Activated CD4-positive, alpha-beta T cell treated with anti-CD3 and anti-CD28 coated beads, Interleukin-2, amount 50 U/mL, for 48 hours (primary cell): ENCODE measurements at places on chromosomes 5 and 9.
A peak's percentile ranks its signal among the peaks of the same experiment; 100 is the strongest.

DNA sequence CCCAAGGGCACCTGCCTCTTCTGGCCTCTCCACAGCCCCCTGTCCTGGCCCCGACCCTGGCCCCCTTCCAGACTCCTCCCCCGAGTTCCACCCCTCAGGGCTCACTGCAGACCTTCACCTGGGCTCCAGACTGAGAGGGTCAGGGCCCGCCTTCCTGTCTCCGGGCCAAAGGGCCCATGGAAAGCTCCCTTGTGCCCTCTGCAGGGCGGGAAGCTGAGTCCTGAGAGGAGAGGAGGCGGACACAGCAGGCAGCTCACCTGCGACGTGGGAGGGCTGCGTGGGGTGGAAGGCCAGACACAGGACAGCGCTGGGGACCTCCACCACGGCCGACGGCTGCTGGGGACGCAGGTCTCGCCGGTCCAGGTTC, 20.6 kb downstream of the DYNC2I2 start:
- no peak for DNase-seq

DNA sequence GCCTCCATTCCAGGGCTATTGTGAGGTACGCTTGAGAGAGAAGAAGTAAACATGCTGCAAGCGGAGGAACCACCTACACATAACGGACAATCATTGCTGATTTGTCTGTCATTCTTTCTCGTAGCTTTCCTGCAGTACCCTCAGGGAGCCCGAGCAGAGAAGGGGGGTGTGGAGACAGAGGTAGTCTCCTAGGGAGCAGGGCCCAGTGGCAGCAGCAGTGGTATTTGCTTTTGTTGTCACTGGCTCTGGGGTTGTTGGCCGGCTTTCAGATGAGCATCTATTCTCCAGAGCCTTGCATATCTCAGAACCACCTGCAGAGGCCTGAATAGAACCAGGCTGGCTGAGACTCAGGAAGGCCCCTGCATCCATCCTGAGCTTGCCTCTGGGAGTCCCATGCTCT, 19.9 kb downstream of the ENHO start:
- DNase-seq, result no peak

- DNase-seq, result no peak
Measured at GRCh38 chr5:148856424-148856823, 30.0 kb downstream of the ADRB2 start.

DNA sequence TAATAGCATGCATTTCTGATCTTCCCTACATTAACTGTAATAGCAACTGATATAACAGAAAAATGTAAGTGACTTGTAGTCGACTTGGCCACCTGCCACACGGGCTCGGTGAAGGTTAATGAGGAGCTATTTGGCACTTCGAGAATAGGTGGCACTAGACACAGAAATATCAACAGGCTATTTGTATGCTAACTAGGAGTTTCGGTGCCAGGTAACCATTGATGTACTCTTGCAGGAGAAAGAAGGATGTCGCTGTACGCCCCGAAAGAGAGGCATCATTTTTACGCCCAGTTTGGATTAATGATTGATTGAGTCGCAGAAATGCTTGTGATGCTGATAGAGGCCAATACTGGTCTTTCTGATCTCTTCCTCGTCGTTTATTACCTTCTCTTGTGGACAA, 516 bp upstream of the DMRT2 start:
- DNase-seq, result peak; percentile 10

GRCh38 chr5:180982008-180982741, 6.5 kb upstream of the BTNL3 start:
- no peak for DNase-seq

GRCh38 chr5:64671678-64672077, 18.6 kb upstream of the SHISAL2B start:
- DNase-seq, result no peak

DNA sequence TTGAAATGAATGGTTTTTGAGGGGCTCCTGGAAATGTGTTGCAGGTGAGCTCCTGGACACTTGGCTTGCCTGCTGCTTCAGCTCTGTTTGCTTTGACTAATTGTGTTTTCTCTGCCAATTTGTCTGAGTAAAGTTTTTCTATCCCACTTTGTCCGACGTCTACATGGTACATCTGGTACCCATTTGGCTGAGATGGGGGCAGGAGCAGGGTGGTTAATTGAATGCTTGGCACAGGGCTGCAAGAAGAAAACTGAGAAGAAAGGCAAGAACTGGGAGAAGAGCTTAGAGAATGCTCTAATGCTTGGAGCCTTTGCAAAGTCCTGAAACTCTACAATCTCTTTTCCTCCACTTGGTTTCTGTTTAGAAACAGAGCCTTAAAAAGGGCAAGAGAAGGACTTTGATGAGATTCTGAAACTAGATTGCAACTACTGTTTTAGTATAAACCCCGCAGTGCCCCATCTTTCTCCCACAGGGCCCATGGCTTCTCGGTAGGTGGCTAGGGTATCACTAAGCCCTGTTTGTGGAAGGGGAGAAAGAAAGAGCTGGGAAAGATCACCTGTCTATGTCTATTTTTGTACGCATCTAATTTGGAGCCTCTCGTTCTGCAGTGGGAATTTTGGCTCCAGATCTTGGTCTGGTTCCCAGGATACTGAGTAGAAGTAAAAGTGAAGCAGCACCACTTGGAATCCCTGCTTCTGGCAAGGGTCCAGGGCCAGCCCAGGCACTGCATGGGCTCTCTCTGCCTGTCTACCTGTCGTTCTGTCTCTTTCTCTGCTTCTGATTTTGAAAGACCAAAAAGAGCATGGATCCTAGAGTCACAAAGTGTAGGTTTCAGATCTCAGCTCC, 214.4 kb downstream of the SEMA6A start:
- DNase-seq, result no peak

- DNase-seq, result no peak
Measured at GRCh38 chr9:12838546-12838945, 63.7 kb downstream of the LURAP1L start.

DNA sequence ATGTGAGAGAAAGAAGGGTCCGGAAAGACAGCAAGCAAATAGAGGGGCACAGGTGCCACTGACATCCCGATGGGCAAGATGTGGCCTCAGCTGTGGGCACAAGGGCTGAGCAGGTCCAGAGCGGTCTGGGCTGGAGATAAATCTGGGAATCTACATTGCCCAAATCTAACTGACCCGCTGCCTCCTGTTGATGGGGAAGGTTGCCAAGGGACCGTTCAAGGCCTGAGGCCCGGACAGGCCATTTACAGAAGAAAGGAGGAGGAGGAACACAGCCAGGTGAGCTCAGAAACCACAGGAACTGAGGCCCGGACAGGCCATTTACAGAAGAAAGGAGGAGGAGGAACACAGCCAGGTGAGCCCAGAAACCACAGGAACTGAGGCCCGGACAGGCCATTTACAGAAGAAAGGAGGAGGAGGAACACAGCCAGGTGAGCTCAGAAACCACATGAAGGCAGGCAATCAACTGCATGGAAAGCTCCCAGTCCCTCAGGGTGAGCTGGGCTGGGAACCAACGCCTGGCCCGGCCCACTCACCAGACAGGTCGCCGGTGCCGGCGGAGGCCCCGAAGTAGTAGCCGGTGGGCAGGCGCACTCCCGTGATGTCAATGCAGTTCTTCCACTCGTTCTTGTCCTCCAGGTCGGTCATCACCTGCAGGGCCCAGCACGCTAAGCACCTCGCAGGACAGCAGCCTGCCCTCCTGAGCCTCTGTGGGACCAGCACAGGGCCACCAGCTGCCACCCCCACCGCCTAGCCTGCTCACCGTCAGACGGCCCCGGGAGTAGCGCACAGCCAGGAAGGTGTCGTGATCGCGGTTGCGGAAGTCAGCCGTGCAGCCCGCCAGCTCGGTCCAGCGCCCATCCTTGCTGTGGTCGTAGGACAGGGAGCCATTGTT, 14.6 kb downstream of the LMAN2 start:
- no peak for DNase-seq

GRCh38 chr5:123448017-123448617, 24.9 kb upstream of the CEP120 start:
- DNase-seq, result no peak

DNA sequence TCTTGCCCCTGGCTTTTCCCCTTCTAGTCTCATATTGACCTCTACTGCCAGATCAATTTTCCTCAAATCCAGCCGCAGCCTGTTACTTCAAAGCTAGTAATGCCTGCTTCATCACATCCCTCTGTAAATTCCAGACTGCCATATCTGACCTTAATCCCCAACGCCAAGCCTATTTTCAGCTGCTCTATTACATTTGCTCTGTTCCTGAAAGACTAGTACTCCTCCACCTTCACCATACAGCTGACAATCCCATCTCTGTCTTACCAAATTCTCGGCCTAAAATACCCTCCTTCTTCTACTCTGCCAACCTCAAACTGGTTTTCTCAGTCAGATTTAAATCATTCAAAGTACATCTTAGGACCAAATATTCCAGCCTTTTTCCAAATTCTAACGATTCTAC, 420.2 kb downstream of the RAB3C start:
- DNase-seq, result no peak

GRCh38 chr5:119928974-119929373, 299.6 kb downstream of the FAM170A start:
- no peak for DNase-seq

DNA sequence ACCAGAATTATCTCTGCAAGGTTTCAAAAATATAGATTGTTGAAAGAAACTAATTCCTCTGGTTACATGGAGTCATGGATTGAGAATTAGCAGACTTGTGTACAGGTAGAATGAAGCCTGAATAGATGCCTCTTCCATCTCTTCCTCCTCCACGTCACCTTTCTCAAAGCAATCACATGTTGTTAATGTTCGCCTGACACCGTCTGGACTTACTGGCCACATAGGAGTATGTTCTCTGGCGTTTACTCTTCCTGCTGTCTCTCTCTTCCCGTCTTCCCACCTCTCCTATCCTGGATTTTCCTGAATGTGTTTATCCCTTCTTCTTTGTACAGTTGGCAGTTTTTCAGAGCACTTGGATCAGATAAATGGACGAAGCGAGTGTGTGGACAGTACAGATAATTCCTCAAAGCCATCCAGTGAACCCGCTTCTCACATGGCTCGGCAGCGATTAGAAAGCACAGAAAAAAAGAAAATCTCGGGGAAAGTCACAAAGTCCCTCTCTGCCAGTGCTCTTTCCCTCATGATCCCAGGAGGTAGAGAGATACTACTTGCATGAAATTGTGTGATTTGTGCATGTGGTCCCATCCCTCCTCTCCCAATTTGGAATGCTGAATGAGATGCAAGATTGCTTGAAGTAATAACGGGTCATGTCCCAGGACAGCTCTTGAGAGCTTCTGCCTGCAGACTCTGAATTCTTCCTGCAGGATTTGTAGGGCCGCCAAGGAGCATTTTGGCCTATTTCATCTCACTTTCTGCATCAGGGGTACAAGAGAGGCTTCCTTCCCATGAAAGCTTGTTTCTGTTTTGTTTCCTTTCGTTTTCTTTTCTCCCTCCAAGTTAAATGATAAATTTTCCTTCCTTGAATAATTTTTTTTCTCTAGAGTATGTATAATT, 47.3 kb downstream of the CD180 start:
- DNase-seq, result no peak

DNA sequence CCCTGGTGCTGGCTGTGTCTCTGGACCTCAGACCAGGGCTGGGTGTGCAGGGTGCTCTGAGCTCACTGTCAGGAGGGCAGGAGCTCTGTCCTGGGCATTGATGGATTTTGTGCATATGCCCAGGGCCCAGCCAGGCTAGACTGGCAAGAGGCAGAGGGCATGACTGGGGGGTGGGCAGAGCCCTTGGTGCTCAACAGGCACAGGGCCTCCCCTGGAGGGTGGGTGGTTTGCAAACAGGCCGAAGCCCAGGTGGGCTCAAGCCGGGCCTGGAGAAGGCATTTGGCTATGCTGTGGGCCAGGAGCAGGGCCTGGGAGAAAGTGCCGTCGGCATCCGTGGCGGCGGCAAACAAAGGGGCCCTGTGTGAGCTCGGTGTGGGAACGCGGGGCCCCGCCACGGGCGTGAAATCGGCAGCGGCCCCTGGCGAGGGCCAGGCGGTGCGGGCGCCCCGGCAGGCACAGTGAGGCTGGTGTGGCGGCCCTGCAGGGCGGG, 1.9 kb upstream of the NRARP start:
- no peak for DNase-seq

DNA sequence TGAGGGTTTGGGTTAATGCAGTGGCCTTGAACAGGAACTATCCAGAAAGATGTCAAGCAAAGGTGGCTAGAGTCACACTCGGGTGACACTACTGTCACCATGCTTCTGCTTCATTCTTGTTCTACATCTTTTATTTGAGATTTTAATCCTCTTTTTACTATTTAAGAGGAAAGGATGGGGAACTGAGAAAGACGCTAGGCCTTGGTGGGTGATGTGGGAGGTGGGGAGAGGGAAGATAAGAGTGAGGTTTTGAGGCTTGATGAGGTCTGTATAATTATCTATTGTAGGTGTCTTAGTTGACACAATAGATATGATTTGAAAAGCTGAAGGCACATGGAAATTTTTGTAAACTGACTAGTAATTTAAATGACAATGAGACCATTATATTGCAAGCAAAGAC, 3.5 kb upstream of the BASP1 start:
- no peak for DNase-seq

GRCh38 chr5:175336781-175337180, 107.2 kb downstream of the DRD1 start:
- DNase-seq, result no peak

DNA sequence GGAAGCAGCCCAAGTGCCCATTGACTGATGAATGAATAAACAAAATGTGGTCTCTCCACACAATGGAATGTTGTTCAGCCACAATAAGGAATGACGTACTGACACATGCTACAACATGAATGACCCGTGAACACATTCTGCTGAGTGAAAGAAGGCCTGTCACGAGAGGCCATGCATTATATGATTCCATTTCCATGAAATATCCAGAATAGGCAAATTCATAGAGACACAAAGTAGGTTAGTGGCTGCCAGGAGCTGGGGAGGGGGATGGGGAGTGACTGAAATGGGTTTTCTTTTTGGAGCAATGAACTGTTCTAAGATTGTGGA, 41.4 kb downstream of the BICD2 start:
- DNase-seq, result no peak

DNA sequence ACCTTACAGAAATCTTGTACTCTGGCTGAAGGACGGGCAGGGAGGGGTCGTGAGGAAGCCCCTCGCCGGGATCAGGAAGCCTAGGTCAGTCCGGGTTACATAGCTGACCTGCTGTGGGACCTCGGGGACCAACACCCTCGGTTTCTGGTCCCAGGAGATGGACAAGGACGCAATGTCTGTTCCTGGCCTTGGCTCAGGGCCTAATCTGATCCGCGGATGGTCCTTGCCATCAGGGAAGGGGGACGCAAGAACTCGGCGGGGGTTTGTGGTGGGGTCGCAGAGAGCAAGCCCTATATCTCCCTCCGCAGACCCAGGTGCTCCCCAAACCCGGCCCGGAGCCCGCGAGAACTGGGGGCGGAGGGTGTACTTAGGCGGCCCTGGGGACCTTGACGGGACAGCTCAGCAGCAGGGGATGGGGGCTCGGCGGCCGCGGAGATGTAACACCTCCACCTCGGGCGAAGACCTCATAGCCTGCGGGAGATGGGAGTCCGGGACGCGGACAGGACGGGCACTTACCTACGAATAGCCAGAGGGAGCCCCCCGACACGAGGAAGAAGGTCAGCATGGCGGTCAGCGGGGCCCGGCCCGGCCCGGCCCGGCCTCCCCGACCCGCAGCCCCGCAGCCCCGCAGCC, 353 bp downstream of the ACSL6 start:
- no peak for DNase-seq

DNA sequence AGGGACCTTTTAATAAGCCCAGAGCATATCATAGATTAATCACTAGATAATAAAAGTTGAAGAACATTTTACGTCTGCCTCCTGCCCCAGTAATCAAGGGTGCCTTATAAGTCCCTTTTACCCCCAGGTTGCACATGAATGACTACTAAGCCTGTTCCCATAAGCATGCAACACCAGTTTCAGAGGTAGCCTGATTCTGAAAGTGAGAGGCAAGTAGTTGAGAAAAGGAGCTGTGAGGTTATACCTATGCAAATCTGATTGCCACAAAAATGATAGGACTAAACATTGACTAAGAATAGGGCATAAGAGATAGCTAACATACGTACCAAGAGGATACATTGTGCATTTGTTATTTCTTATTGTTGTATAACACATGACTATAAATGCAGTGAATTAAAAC, 681.9 kb downstream of the ISL1 start:
- DNase-seq, result no peak
